Fibroblast of skin of left quadriceps (primary cell): ENCODE measurements at places on chromosomes 6 and 20.

DNA sequence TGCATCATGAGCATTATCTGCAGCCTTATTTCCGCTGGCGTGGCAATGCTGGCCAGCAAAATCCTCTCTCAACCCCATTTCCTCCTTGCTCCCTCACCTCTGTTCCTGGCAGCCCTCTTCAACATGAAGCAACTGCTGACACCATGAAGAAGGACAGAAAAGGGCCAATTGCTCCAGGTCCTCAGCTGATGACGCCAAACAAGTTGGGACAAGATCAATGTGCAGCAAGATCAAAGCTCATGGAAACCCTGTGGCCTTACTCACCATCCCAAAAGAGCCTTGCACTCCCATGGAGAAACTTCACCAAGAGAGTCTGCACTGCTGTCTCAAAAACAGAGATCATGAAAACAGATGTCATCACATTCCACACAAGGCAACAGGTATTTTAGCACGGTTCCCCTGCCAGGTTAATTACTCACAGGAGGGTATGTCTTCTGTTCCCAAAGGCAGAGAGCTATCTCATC is 7.4 kb downstream of the GFOD1 start:
- no peak for DNase-seq

GRCh38 chr6:139757784-139758183 is 383.3 kb upstream of the CITED2 start:
- peak; percentile 64 for DNase-seq

DNA sequence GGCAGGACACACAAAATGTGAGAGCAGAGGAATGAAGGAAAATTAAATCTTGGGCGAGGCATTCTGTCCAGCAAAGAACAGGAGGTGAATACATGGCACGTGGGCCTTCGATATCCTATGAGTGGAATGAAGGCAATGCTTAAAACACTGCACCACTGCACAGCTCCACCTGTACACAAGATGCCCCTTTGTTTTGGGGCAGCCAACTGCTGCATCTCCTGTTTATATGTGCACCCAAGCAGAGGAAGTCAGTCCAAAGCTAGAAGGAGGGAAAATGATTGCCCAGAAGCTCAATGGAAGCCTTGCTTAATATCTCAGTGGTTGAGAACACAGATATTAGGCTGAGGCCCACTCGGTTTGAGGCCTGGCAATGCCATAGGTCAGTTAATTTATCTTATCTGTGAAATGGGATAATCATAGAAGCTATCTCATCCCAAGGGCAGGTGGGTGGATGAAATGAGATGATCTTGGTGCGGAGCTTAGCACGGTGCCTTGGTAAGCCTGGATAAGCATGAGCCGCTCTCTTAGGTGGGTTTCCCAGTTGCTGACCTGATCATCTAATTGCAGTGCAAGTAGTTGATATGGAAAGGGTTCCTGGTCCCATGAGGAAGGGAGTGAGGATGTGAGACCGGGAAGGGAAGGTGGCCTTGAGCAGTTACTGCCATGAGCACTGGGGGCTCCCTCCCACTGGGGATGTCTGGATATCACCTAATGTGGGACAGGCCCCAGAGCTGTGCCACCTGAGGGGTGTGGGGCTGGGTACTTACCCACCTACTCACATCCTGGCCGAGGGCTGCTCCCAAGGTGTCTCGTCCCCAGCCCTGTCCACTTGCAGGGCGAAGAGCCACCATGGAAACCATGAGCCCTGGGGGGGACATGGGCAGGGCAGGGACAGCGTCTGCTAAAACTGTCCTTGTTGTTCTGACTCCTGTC is 9.9 kb downstream of the BANF2 start:
- DNase-seq, result no peak

GRCh38 chr20:34622821-34623451 is 54.0 kb downstream of the PIGU start:
- DNase-seq, result no peak

- peak; percentile 68 for DNase-seq
Measured at GRCh38 chr6:106547601-106548453, 81.5 kb downstream of the RTN4IP1 start.

DNA sequence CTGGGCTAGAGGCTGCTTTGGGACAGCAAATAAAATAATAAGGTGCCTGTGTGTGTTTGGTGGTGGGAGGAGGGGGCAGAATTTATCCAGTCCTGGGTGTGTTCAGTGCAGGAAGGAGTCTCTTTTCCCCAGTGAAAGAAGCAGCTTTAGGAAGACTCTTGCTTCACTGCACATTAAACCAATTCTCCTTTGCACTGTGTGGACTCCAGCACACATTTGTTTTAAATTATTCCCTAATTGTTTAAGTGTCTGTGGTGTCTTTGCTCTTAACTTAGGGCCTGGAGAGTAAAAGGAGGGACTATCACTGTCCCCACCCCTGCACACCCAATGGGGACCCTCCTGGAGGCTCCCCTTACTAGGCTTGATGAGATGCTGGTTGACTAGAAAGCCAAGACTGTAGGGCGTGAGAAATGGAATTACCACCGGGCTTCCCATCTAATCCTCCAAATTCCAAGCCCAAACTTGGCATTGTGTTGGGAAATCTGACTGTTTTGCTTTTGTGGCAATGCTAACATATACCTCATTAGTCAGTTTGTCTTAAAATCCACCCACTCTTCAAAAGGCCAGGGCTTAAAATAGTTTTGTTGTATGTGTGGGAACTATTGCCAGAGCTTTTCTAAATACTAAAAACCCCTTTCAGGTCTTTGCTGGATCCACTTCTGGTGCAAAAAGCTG is 13.5 kb upstream of the DAAM2 start:
- DNase-seq, result no peak

DNA sequence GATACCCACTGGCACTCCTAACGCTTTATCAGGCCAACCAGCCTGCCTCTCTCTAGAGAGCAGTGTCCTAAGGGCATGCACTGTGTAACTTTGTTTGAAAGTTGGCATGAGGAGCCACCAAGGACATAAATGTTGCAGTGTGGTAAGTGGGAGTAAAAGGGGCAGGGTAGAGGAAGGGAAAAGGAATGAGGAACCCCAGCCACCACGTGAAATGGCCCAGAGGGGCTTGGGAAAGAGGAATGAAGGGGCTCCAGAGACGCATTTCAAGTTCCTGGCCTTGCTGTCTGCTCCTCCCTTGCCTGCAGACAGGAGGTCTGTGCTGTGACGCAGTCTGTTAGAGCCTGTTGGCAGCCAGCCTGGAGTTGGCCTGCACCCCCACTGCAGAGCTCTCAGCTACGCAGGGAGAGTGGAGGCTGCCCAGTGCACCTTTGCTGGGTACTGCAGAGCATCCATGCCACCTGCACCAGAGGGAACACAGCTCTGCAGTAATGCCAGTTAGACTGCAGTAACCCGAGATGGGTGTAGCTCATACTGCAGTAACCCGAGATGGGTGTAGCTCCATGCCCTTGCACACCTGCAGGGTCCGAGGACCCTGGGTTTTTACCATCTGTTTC is 86.8 kb upstream of the SNAP25 start:
- peak; percentile 43 for DNase-seq

DNA sequence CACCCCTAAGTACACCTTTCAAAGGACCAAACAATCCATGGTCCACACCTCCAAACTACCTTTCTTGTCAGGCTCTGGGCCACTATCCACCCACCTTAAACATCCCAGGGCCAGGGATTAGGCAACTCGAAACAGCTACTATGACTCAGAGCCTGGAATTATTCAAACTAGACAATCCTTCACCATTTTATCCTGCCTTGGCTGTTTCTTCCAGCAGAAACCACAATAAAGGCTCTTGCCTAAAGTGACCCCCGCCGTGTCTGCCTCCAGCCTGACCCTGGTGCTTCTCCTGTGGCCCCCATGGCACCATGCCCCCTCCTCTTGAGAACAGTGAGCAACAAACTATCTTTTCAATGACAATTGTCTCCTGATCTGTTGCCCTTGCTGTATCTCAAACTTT is 195.5 kb downstream of the EPM2A start:
- no peak for DNase-seq

- no peak for DNase-seq
Measured at GRCh38 chr6:44042989-44043478, 84.2 kb downstream of the MRPL14 start.

DNA sequence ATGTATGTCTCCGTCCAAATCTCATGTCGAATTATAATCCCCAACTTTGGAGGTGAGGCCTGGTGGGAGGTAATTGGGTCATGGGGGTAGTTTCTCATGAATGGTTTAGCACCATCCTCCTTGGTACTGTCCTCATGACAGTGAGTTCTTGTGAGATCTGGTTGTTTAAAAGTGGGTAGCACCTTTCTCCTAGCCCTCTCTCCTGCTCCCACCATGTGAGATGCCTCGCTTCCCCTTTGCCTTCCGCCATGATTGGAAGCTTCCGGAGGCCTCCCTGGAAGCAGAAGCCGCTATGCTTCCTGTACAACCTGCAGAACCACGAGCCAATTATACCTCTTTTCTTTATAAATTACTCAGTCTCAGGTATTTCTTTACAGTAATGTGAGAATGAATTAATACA is 123.1 kb downstream of the FYN start:
- DNase-seq, result no peak

DNA sequence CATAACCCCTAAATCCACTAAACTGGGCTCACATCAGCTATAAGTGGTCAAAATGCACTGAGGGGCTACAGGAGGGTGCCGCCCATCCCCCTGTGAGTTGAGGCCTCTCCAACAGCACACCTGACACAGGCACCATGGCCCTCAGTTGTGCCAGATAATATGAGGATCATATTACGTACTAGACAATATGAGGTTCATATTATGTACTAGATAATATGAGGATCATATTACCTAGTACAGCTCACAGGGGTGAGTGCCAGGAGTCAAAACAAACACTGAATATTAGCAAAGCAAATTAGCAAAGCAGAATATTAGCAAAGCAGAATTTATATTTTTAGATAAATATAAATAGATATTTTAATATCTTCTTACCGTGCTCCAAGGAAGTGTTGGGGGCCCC is 35.3 kb downstream of the CD24 start:
- no peak for DNase-seq

DNA sequence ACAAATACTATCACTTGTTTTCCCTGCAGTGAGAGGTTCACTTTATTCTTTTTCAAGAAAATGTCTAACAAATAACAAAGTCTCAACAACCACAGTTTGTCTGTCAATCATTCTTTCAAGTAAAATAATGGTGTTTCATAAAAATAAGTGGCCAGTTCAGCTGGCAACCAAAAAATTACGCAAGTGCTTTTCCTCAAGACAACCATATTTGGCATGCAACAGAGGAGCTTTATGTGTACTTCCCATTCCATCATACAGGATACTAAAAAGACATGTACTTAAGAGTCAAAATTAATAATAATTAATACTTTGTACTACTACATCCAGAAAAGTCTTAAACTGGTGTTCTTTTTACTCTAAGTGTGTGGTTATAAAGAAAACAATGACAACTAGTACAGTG is 34.6 kb downstream of the ATG5 start:
- DNase-seq, result no peak

DNA sequence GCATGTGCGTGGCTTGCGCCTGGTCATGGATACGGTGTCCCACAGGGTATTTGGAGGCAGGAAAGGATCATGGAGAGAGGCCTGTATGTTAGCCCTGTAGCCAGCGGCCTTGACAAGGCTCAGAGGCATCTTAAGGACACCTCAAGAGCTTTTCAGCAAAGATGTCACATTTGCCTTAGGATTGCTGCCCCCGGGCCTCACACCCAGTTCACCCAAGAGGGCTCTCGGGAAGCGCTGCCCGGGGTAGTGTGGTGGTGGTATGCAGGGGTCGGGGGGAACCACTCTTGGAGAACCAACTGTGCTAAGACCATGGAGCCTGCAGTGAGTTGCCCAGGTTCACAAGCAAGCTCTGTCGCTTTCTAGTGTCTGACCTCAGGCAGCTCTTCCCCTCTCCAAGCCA is 36.9 kb upstream of the VSTM2L start:
- no peak for DNase-seq
